Activated CD4-positive, CD25-positive, alpha-beta regulatory T cell (primary cell): ENCODE measurements at places on chromosomes 6 and 20.

GRCh38 chr6:80179695-80180094 lies 73.2 kb downstream of the BCKDHB start:
- DNase-seq = no peak

GRCh38 chr6:41386594-41386993 lies 51.2 kb downstream of the NCR2 start:
- DNase-seq = no peak

GRCh38 chr6:120965814-120966213 lies 368.5 kb downstream of the TBC1D32 start:
- DNase-seq = no peak

- DNase-seq = no peak
Observed at GRCh38 chr6:80425089-80425823, 318.8 kb downstream of the BCKDHB start.

DNA sequence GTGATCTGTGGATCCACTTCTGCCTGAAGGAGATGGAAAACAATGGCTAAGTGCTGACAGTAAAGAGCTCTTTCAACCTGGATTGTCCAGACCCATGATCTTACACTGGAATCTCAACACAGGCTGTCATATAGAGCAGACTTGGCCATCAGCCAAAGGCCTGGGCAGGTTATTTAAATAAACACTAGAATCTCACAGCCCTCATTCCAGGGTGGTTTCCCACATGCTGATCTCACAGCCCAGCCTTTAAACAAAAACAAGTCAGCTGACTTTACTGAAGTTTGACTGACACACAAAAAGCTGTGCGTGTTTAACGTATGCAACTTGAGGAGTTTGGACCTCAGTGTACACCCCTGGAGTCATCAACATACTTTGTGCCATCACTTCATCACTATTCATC lies 28.4 kb downstream of the SYNDIG1 start:
- no peak for DNase-seq

DNA sequence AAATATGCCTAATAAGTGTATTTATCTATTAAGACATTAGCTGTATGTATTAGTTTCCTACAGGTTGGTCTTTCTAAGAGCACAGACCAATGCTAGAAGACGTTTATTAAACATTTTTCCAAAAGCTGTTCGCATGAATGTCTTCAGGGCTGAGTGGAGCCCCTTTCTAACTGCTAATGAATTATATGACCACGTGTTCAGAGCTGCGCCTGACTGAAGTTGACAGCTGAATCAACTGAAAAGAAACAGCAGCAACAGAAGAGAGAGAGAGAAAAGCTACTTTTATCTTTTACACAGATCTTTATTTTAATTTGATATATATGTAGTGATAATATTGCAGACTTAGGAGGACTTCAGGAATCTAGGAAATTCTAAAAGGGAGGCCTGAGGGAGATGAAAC lies 75.2 kb upstream of the ARID1B start:
- no peak for DNase-seq

DNA sequence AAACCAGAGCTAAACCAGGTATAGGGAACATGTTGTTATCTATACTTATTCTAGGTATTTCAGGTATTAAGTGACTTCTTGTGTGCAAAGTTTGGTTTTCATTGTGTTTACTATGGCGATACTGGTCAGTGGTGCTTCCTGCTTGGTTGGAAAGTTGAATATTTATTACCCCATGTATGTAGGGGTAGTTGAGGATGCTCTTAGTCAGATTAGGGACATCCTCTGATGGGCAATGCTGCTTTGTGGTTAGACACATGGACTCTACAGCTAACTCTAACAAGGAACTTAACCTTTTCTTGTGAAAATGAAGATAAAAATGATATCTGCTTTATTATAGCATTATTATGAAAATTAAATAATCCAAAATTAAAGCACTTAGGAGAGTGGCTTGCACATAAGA lies 44.1 kb upstream of the ENPP1 start:
- DNase-seq = no peak

GRCh38 chr6:69784595-69785377 lies 12.0 kb downstream of the LMBRD1 start:
- DNase-seq = no peak

DNA sequence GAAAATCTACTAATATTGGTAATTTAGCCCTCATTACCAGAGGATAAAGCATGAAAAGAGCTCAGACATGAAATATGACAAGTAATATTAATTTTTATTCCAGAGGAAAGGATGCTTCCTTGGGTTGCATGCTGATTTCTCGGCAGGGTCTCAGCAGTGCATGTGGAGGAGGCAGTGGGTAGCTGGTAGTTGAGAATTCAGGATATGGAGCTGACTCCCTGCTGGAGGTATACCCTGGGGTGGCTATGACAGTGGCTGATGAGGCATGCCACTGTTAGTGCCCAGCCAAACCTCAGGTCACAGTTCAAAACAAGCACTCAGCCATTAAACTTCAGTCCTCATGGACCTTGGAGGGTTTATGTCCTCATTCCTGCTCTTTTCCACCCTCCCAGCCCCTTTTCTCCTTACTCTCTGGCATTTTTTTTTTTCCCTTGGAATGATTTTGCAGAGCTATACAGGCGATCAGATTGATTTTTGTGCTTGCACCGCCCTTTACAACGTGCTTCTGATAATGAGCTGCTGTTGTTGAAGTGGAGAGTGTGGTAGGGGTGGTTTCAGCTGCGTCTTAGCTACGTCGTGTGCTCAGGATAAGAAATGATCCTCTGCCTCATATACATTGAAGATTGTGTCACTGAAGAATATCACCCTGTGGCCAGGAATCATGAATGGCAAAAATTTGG lies 761.9 kb upstream of the MMS22L start:
- no peak for DNase-seq

DNA sequence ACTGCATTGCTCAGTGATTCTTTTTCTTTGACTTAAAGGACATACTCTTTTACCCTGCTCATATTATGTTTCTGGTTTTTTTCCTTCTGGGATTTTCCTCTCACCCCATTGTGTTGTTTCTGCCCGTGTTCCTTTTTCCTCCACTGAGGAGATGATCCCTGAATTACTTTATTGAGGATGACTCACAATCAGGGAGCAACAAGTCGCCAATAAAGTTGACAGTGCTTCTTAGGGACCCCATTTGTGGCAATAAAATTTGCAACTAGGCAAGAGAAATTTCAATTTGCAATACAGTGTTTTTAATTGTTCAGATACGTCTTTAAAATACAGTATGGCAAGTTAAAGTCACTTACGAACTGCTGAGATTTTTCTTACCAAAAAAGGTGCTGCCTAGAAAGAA lies 217.9 kb downstream of the SOX4 start:
- no peak for DNase-seq

GRCh38 chr6:144310765-144311164 lies 25.6 kb downstream of the UTRN start:
- no peak for DNase-seq

- DNase-seq = no peak
Observed at GRCh38 chr6:18207949-18208348, 52.7 kb downstream of the KDM1B start.

DNA sequence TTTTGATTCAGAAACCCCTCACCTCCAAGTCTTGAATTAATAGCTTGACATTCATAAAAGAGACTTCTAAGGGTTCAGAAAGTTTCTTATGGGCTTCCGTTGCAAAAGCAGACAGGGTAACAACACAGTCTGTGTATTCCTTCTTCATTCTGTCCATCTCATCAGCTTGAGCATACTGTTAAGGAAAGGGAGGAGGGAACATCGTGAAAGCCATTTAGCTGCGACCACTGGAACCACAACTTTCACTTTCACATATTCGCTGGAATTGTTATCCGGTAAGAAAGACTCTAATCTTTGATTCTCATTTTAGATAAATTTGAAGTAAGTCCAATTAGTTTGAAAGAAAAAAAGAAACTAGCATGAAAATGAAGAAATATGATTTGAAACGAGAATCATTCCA lies 174.4 kb downstream of the SYNE1 start:
- DNase-seq = no peak

DNA sequence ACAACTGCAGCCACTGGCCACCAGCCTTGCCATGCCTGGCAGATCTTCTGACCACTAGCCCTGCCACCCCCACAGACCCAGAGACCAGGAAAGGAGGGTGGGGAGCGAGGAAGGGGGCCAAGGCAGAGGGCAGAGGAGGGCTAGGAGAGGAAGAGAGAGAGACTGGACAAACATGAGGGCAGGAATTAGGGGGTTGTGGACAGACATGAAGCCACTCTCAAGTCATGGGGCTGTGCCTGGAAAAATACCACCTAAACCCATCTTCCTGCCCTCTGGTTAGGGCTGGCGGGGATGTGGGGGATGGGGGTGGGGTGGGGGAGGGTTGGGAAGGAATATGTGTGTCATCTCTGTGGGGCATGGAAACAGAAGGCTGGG lies 1.4 kb upstream of the SLC29A1 start:
- no peak for DNase-seq

DNA sequence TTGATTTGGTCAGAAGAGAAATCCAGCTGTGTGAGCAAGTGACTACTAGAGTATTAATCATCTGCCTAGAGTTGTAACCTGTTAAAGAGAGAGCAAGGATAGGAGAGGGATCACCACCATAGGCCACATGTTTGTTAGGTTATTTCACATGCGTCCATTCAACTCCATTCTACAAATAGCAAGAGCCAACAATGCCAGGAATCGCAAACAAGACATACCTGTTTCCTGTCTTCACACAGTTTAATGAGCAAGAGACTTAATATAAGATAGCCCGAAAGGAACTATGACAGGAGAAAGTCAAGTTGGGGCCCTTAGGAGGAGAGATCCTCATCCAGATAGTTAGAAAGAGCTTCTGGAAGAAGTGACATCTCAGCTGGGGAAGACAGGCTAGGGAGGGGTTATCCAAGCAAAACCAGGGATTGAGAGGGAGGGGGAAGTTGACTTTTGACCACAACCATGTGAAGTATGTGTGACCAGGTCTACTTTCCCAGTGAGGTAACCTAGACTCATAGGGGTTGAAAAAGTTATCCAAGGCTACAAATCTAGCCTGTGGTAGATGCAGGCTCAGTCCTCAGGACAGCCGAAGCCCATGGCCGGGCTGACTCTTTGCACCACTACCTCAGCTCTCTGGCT lies 147.4 kb downstream of the ALDH8A1 start:
- DNase-seq = no peak

DNA sequence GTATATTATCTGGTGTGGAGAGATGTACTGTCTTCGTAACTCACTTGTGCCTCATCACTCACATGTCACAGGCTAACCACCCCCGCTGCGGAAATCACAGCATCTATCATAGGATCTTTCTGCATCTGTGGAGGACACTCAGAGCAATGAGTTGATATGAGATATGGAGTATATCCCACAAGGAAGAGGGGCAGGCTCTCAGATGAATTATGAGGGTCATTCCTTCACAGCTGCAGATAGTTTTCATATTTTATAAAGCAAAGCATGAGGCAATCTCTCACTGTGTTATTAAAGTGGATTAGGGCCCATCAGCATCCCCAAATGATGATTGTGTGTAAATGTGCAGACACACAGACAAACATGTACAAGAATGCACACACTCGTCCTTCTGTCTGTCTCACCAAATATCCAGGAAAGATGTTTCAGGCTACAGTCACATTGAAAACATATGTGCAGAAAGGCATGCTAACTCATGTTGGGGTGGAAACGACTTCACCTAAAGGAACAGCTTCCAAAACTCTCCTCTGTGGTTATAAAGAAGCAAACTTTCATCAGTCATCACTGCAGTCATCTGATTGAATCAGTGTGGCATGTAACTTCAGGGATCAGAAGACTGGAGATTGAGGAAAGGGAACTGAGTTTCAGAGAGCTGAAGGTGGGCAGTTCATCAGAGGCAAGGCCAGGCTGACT lies 164.7 kb downstream of the FOXC1 start:
- DNase-seq = no peak

DNA sequence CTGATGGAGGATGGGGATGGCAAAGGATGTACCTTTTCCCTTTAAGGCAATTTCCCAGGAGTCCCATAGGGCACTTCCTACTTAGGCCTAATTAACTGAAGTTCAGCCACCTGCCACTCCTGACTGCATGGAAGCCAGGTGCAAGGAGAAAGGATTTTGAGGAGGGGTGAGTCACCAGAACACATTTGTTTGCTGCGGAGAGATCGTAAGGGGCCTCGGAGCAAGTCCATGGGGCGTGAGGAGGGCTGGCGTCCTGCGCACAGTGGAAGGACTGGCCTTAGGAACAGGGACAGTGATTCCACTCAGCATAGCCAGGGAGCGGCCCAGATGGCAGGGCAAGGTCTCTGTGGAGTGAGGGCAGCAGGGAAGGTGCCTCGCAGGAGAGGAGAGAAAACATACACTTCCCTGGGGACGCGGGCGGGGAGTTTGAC lies 11.8 kb upstream of the MAP1LC3A start:
- DNase-seq = no peak

DNA sequence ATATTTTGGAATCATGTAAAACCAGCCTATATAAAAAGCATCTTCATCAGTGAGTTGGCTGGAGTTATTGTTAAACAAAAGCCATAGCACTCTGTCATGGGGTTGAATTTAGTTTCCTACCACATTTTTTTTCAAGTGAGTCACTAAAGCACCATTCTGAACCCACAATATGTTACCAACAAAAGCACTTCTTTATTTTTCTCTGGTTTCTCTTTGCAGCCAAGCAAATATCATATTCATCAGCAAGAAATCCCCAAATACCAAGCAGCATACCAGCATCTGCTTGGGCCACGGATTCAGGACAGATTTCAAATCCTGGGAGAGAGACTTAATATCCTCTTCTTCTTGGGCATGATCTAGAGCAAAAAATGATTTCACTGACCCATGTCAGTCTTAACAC lies 441.4 kb downstream of the BCKDHB start:
- no peak for DNase-seq

GRCh38 chr6:134875367-134875766 lies 74.5 kb downstream of the ALDH8A1 start:
- DNase-seq = no peak

DNA sequence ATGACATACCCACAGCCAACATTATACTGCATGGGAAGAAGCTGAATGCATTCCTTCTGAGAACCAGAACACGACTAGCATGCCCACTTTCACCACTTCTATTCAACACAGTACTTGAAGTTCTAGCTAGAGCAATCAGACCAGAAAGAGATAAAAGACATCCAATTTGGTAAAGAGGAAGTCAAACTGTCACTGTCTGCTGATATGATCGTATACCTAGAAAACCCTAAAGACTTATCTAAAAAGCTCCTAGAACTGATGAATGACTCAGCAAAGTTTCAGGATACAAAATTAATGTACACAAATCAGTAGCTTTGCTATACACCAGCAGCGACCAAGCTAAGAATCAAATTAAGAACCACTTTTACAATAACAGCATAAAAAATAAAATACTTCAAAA lies 60.5 kb downstream of the EYS start:
- no peak for DNase-seq

DNA sequence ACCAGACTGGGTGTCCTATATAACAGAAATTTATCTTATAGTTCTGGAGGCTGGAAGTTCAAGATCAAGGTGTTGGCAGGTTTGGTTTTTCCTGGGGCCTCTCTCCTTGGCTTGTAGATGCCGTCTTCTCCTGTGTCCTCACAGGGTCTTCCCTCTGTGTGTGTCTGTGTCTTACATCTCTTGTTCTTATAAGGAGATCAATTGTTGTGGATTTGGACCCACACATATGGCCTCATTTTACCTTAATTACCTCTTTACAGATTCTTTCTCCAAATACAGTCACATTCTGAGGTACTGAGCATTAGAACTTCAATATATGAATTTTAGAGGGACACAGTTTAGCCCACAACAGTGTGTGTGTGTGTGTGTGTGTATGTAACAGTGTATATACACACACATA lies 74.5 kb downstream of the EDN1 start:
- DNase-seq = no peak

- no peak for DNase-seq
Observed at GRCh38 chr6:7185561-7185960, 77.8 kb downstream of the RREB1 start.

- peak; percentile 43 for DNase-seq
Observed at GRCh38 chr20:62523473-62524203, 47.8 kb upstream of the GATA5 start.

GRCh38 chr6:130968476-130968875 lies 94.6 kb downstream of the EPB41L2 start:
- no peak for DNase-seq
